ENCODE measurements at places on chromosomes 16 and 17.

DNA sequence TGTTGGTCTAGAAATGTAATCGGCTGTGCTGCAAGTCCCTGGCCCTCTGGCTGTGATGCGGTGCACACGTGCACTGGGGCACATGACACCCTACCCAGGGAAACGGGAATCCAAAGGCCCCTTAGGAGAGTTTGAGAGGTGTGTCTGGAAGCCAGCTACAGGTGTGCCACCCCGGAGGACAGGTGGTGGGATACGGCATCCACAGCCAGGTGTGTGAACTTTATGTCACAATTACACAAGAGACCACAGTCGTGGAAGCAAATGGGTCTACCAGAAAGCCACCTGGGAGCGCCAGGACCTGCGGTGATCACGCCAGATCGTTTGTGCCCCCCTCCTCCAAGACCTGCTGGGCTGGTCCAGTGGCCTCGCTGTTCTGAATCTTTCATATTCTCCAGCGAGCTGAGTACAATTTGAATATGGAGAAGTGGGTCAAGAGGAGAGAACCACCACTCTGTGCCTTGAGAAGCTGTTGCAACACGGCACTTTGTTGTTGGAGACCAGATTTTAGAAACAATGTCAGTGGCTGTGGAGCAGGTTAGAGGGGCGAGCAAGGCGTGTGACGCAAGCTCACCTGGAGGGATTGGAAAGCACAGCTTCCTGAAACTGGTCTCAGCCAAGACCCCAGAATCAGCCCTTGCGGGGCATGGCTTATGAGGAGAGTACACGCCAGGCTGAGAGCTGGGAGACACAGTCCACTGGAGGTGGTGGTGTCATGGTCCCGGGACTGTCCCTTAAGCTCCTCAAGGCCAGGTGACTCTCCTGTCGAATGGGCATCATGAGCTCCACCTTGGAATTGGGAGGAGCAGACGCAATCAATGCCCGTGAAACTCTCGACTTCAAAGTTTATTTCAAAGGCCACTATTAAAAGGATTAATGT, 37.4 kb downstream of the COX4I1 start:
- DNase-seq = no peak

DNA sequence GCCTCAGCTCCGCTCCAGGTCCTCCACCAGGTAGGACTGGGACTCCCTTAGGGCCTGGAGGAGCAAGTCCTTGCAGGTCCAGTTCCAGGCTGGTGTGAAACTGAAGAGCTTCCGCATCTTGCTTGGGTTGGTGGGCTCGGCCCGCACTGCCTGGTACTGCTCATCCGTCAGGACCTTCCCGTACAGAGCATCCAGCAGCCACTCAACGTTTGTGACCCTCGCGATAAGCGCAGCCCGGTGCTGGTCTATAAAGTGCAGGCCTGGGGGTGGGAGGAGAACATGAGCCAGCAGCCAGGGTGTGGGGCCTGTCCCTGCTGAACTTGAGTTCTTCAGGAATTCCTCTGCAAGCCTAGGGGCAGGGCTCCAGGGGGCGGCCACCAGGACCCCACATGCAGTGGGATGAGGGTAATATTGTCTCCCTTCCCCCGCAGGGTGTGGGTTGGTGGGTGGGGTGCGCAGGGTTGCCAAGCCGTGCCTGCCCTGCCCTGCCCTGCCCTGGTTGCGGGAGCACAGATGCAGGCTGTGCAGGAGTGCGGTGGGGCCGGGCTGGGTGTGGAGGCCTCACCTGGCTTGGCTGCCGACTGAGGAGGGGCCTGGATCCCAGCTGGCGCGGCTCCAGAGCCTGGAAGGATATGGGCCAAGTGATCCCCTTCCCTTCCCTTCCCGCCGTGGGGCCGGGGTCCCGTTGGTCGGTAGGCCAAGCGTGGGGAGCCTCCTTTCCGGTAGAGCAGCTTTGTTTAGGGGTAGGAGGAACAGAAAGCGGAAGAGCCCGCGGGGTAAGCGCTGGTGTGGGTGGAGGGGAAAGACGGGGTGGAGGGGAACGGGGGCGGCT, 762 bp downstream of the PYCARD start:
- DNase-seq = no peak

GRCh38 chr17:48997827-48998586, 822 bp downstream of the IGF2BP1 start:
- DNase-seq = peak; percentile 51

DNA sequence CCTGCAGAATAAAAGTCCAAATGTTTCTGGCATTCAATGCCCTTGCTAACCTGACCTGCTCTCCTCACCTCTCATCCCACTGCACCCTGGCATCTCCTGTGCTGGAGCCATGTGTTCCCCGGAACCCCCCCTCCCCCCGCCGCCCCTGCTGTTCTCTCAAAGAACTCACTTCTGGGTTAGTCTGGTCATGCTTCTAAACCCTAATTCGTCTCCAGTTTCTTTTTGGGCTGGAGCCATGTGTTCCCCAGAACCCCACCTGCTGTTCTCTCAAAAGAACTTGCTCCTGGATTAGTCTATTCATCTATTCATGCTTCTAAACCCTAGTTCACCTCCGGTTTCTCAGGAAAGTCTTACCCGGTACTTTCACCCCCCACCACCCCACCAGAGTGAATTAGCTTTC, 808 bp upstream of the ALOX15 start:
- DNase-seq = no peak

DNA sequence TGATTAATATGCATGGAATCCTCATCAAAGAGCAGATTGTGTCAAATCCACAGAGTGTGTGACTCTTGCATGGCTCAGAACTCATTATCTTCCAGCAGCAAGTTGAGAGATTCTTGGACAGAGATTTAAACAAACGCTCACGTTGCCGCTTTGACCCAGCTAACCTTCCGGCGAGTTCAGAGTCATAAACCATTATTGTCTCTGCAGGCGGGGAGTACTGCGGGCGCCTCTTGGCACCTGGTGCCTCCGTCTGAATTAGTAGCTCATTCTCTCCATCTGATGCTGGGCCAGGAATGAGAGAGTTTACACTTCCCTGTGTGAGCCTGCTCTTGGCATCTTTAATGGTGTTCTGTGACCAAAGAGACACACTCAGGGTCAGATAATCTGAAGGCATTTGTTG, 138.6 kb upstream of the WSCD1 start:
- DNase-seq = no peak

DNA sequence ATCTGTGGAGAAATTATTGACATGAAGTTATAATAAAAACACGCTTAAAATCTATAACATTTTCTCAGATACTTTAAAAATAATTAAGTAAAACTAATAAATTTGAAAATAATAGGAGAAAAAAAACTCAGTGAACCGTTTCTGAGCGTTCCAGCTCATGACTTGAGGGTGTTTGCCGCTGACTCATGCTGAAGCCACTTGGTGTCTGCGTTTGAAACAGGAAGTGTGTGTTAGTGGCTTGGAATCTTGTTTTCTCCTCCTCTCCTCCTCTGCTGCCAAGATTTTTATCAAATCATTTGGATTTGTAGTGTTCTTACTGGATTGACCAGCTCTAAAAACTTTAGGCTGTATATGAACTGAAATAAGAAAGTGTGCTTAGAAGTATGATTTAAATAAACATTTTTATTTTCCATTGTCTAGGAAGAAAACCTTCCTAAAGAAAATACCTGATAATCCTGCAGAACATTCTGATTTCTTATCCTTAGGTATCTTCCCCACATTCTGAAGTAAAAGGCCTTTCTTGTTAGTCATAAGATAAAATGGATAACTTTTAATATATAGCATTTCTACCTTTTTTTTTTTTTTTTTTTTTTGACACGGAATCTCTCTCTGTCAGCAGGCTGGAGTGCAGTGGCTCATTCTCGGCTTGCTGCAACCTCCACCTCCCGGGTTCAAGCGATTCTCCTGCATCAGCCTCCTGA, 30.8 kb downstream of the USP10 start:
- peak; percentile 95 for DNase-seq

Measured in fibroblast of skin of back (primary cell).